ENCODE measurements at places on chromosomes 5 and 9. TPM values are rescaled to one million over a fixed set of nuclear protein-coding genes. Genes with fewer than 3 reads are reported as not detected.

- H3K36me3 ChIP-seq = no peaks in the 10 kb centered on the region
- no peaks in the 10 kb centered on the region for H3K4me1 ChIP-seq
- H3K27me3 ChIP-seq = no peaks in the 10 kb centered on the region
Observed at GRCh38 chr9:116741086-116741740, 54.1 kb downstream of the TRIM32 start.

The WDR70 gene
- total RNA-seq = 12.2 TPM

DNA sequence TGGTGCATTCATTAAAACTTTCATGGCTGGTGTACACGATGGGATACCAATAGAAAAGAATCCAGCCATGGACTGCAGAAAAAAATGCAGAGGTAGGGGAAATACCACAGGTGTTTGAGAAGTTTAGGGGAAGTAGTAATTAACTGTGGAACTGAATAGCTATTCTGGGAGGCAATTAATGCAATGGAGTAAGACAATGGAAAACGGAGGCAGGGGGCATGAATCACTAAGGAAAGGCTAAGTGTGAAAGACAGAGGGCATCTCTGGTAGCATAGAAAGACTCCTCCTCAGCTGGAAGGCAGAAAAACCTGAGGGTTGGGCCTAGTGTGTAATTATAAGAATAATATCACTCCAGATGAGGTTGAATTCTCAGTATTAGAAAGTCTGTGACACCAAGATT, 30.9 kb upstream of the NPR3 start:
- H3K36me3 ChIP-seq = no peaks in the 10 kb centered on the region
- no peak overlapping the region for H3K4me3 ChIP-seq
- H3K27me3 ChIP-seq = no peaks in the 10 kb centered on the region
- H3K27ac ChIP-seq = no peak overlapping the region

- DNase-seq = no peak
- H3K4me3 ChIP-seq = no peak overlapping the region
- H3K36me3 ChIP-seq = no peaks in the 10 kb centered on the region
Observed at GRCh38 chr5:144265643-144266247, 95.1 kb downstream of the KCTD16 start.

DNA sequence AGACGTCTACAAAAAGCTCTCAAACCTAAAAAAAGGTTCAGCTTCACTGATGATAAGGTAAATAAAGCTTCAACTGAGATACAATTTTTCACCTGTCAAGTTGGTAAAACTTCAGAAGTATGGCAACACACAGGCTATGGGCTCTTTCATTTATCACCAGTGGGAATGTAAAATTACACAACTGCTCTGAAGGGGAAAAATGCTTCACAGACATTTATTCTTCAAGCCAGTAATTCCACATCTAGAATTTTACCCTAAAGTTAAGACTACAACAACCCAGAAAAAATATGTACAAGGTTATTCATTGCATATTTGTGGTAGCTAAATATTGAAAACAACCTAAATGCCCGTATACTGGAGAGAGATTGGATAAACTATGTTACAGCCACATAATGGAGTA, 48.1 kb upstream of the NREP start:
- H3K36me3 ChIP-seq = no peaks in the 10 kb centered on the region
- DNase-seq = no peak
- no peaks in the 10 kb centered on the region for H3K4me1 ChIP-seq
- H3K27me3 ChIP-seq = no peaks in the 10 kb centered on the region
- no peak overlapping the region for H3K4me3 ChIP-seq

DNA sequence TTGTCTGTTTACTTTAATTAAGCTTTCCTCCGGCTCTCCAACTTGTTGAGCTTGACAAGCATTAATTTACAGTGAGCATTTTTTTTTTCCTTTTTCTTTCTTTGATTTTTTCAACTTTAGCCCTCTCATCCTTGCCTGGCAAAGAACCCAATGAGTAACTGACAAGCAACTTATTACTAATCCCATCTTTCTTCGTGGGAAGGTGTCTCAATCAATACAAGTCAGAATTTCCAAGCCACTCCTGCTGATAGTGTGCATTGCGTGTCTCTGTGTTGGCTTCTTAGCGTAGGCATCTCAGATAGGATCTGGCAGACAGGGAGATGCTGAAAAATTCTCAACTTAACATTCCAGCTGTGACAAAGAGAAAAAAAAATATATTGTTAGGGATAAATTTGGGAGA, 527.7 kb upstream of the WWC1 start:
- H3K4me3 ChIP-seq = no peak overlapping the region
- no peaks in the 10 kb centered on the region for H3K36me3 ChIP-seq
- H3K27ac ChIP-seq = no peak overlapping the region
- H3K4me1 ChIP-seq = no peaks in the 10 kb centered on the region

The PCDHGC4 gene
- total RNA-seq = 1.5 TPM

The AQP3 gene
- total RNA-seq = 116 TPM

DNA sequence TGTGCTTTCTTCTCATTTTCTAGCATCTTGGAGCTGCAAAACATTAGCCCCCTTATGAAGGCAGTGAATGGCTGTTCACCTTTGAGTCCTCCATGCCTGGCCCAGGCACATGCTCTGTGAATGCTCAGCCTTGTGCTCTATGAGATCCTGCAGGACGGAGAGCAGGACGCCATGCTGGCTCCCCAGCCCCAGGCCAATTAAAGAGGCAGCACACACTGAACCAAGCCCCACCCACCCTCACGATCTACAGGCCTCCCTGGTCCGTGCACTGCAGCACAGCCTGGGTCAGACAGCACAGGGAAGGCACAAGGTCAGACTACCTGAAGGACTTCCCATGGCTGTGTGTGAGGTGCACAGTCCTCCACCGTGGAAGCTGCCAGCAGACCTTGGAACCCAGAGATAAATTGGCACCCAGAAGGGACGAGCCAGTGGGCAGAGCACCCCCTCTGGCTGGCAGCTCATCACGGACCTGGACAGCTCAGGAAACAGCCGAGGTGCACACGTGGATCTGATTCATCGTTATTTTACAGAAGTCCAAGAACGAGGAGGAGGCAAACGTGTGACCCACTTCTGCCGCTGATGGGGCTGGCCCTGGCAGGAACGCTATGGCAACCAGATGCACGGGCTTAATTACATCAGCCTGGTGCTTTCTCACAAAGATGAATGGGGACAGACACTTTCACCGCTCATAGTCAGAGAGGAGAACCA, 59.5 kb downstream of the OLFM1 start:
- no peaks in the 10 kb centered on the region for H3K27me3 ChIP-seq
- H3K27ac ChIP-seq = no peak overlapping the region
- DNase-seq = no peak
- no peak overlapping the region for H3K4me3 ChIP-seq

GRCh38 chr5:42300496-42300895, 122.7 kb upstream of the GHR start:
- H3K27me3 ChIP-seq = no peaks in the 10 kb centered on the region
- no peak for DNase-seq
- no peaks in the 10 kb centered on the region for H3K4me1 ChIP-seq
- H3K27ac ChIP-seq = no peak overlapping the region
- H3K4me3 ChIP-seq = no peak overlapping the region
- no peaks in the 10 kb centered on the region for H3K36me3 ChIP-seq

Measured in right atrium auricular region (tissue), 2 donors.